ENCODE measurements at places on chromosomes 13 and 19.

DNA sequence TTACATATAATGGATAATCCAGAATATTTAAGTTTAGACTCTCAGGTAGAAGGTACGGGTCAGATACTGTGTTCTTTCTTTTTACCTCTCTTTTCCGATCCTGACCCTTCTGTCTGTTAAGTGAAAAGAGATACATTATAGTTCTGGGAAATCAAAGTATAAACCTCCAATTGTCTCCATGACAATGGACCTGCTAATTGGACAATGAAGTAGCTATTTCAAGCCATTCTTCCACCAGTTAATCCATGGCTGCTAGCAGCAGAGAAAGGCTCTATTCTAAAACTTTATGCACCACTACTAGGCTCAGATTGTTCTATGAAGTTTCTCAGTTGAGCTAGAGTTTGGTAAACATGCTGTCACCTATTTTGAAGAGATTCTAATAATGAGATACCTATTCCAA lies 8.3 kb upstream of the NBEA start:
- DNase-seq, result no peak

DNA sequence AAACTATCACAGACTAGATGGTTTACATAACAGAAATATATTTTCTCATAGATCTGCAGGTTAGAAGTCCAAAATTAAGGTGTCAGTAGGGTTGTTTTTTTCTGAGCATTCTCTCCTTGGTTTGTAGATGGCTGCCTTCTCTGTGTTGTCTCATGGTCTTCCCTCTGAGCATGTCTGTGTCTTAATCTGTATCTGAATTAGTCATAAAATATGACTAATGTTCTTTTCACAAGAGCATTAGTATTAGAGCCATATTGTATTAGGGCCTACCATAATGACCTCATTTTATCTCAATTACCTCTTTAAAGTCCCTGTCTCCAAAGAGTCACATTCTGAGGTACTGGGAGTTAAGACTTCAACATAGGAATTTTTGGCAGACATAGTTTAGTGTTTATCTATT lies 77.2 kb upstream of the OBI1 start:
- DNase-seq, result no peak

- DNase-seq, result no peak
Measured at GRCh38 chr13:40874138-40874779, 84.8 kb downstream of the SLC25A15 start.

DNA sequence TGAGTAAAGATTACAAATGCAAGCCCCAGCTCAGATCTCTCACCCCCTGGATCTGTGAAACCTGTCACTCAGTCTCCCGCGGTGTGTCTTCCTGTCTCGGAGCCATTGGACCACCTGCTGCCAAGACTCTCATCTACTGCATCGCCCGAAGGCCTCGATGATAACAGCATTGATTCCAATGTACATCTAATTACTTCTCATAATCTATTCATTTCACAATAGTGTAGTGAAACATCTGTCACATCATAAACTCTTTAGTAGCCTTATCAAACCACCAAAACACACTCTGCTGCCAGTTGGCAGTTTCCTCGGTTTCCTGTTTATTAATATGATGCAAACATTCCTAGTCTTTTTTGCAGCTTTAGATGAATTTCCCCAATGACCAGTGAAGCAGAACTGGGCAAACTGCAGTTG lies 220.3 kb downstream of the POU4F1 start:
- DNase-seq, result peak; percentile 50

- peak; percentile 30 for DNase-seq
Measured at GRCh38 chr13:20192158-20192835, 441 bp downstream of the GJB2 start.

GRCh38 chr13:78098249-78098648 lies 179.6 kb upstream of the EDNRB start:
- no peak for DNase-seq

GRCh38 chr13:24076109-24076508 lies 84.4 kb upstream of the SPATA13 start:
- no peak for DNase-seq

DNA sequence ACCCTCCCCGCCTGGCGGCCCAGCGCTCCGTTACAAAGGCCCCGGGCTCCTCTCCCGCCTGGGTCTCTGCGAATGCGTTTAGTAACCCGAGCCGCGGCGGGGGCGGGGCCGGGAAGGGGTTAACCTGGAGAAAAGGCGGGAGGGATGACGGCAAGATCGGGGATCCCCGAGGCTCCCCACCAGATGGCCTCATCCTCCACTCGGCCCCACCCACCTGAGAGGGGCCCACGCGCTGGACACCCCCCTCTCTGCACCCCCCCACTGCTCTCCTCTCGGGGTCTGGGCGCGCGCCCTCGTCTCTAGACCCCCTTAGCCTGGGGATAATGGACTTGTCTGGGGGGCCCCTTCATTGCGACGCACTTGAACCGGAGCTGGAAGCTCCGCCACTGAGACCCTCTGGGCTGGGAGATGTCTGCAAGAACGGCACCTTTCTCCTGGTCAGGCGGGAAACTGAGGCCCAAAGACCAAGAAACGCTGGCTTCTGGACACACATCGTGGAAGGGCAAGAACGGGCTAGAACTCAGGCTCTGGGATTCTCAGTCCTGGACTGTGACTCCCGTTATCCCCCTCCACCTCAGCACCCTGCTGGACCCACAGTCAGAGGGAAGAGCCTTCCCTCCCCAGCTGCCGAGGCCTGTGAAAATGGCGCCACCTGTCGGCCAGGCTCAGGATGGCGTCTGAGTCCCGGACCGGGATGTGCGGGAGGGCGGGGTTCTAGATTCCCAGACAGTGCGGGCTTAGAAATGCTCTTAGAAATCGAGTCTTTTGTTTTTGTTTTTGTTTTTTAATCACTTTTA lies 2.9 kb upstream of the LTBP4 start:
- DNase-seq, result peak; percentile 96

- no peak for DNase-seq
Measured at GRCh38 chr19:17557466-17557865, 2.0 kb downstream of the COLGALT1 start.

GRCh38 chr13:75461314-75461713 lies 20.7 kb downstream of the TBC1D4 start:
- DNase-seq, result no peak

- no peak for DNase-seq
Measured at GRCh38 chr13:33318744-33319143, 33.2 kb upstream of the STARD13 start.
